ENCODE measurements at places on chromosomes 6 and 20.

DNA sequence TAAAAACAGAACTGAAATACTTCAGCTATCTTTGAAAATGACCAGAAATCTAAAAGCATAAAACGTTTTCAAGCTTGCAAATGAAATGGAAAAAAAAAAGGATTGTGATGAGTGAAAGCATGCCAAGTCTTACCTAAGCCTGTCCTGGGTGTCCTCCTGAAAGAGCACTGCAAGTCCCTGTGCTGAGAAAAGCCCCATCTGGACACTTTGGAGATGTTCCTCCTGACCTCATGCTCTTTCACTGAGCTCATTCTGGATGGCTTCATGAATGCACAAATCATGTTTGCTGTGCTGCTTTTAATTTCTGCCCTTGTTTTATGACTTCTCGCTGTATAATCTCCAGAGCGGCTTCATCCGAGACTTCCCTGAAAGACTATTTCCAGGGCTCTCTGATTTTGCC lies 136.0 kb downstream of the SOD2 start:
- DNase-seq, result no peak

- no peak for DNase-seq
Measured at GRCh38 chr6:30543821-30544220, 12.5 kb downstream of the GNL1 start.

- no peak for DNase-seq
Measured at GRCh38 chr6:117919275-117919674, 12.2 kb downstream of the SLC35F1 start.

DNA sequence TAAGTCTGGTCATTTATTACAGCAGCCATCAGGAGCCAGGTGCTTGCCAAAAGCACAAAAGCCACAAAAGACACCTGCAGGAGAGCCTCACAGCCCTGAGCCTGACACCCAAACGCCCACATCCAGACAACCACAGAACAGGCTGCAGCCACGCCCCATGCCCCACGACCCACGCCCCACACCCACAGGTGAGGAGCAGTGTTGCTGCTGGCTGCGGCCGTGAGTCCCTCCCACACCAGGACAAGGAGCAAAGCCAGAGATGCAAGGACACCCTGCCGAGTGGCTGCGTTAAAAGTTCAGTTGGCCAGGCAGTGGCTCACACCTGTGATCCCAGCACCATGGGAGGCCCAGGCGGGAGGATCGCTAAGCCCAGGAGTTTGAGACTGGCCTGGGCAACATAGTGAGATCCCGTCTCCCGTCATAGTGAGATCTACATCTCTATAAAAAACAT lies 43.0 kb downstream of the SLC2A4RG start:
- DNase-seq, result no peak

- no peak for DNase-seq
Measured at GRCh38 chr6:119978274-119978889, 628.8 kb upstream of the MAN1A1 start.

DNA sequence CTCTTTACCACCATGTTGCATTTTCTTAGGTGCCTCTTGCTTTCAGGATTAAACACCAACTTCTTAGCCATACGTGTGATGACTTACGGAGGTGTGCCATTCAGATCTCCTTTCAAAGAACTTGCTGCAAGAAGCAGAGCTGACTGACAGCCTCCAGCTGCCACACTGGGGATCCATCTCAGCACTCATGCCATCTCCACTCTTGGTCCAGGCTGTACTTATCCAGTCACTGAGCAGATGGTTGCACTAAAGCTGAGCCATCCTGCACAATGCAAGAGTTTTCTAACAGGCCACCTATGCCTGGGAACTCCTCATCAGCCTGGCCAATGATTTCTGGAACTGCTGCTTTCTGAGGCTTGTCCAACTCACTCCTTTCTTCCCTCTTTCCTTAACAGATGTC lies 31.4 kb upstream of the KIF6 start:
- DNase-seq, result no peak

GRCh38 chr6:70225055-70225454 lies 77.8 kb downstream of the COL9A1 start:
- DNase-seq, result no peak

DNA sequence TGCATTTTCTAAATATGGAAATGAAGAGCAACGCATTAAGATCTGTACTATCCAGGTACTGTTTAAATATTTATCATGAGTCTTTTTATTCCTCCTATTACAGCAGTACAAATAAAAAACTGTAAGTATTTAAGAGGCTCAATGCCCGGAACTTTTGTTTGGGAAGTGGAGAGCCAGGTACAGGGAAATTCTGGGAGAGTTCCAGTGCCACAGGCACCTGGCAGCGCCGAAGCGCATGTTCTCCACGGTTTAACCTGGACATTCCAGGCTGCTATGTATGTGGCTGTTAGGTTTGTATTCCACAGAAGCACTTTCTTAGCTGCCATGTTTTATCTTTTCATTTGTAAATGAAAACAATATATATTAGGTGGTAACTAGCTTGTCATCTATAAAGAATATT lies 81.7 kb downstream of the PREP start:
- DNase-seq, result no peak

GRCh38 chr6:112923940-112924587 lies 576.9 kb downstream of the RFPL4B start:
- DNase-seq, result no peak
